ENCODE measurements at places on chromosomes 2 and 18. TPM values are rescaled to one million over a fixed set of nuclear protein-coding genes. Genes with fewer than 3 reads are reported as not detected.

The MFSD6 gene
- 231 TPM for total RNA-seq

The UGT1A5 gene
- not detected for total RNA-seq

The APCDD1 gene
- total RNA-seq = 30.5 TPM

The MYCN gene
- 0.24 TPM for total RNA-seq

DNA sequence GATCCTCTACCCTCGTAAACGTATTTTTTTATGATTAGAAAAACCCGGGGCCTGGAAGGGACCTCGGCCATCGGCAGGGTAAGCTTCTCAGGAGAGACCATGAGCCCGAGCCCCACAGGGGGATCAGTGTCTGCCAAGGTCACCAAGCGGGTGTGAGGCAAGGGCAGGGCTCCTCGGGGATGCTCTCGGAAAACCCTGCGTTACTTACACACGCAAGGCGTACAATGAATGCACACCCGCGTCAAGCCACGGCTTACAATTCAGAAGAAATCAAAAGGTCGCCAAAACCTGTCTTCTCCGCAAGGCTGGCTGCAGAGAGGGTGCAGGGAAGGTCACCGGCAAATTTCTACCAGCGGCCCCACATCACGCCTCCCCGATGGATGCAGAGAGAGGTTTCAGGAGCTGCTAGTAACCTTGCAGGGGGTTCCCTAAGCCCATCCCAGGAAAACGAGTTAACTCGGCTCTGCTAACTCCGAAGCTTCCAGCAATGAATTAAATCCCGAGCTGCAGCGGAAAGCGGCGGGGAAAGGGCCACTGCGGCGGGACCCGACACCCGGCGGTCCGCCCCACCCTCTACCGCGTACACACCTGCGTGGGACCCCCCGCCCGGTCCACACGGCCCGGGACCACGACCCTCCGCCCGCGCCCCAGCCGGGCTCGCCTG lies 638 bp downstream of the ST3GAL5 start:
- H3K27ac ChIP-seq = peak overlapping the region; percentile 95
- DNase-seq = peak; percentile 61
- peaks cover 73% of the 10 kb centered on the region for H3K4me1 ChIP-seq

DNA sequence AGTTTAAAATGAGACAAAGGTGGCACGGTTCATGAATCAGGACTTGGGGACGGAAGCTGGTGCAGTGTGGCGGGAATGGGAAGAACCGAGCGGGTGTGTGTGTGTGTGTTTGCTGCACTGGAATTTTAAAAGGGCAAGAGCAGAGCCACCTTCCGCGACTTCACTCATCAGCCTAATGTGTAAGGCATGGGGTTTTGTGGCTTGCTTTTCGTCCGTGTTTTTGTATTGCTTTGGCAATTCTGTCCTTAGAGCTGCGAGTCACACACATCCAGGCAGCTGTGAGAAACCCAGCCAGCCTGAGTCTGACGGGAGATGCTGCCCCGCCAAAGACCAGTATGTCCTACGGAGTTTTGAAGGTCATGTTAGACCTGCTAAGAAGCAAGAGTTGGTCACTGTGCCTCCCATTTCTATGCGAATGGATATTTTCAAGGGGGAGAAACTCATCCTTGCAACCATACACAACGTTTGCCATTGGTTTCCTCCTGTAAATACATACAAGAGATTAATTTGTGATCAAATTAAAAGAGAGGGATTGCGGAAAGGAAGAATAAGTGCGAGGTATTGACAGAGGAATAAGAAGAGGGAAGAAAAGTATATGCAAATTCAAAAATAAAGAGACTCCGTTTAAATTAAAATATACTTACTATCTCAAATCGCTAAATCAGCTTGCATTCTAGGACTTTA lies 665 bp upstream of the CACNB4 start:
- peak; percentile 9 for DNase-seq
- H3K27ac ChIP-seq = no peak overlapping the region
- no peaks in the 10 kb centered on the region for H3K27me3 ChIP-seq
- peak overlapping the region; percentile 31 for H3K4me3 ChIP-seq
- peaks cover 7% of the 10 kb centered on the region for H3K4me1 ChIP-seq
- no peaks in the 10 kb centered on the region for H3K36me3 ChIP-seq

All from adrenal gland (tissue), 19 donors.